ENCODE measurements at places on chromosomes 5 and 9.

DNA sequence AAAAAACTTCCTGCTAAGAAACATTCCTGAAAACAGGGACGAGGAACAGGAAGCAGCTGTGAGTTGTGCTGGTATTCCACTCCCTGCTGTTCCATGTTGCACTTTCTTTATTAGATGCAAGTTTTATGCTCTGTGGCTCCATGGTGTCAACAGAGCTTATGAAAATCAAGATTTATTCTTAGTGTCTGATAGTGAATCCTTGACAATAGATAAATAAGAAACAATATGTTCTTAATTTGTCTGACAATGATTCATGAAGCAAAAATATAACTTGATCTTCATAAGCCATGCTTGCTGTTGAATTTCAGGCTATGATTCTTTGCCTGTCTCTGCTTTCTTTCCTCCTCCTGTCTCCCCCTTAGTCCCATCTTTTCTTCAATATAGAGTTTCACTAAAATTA is 119.6 kb downstream of the DROSHA start:
- no peak for DNase-seq

DNA sequence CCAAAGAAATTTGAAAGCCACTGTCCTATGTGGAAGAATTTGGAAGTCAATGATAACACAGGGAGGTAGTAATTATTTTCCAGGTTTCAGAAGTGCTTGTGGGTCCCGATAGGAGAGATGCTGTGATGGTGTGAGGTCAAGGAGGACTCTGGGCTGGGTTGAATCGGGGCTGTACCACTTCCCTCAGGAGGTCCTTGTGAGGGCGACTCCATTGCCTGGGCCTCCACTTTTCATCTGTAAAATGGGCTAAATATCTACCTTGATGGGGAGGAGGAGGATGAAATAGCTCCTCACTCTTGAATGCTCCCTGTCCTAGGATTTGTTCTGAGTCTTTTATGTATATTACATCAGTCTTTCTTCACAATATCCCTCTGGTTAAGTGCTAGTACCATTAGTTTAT is 59.0 kb downstream of the ROPN1L start:
- DNase-seq = no peak

DNA sequence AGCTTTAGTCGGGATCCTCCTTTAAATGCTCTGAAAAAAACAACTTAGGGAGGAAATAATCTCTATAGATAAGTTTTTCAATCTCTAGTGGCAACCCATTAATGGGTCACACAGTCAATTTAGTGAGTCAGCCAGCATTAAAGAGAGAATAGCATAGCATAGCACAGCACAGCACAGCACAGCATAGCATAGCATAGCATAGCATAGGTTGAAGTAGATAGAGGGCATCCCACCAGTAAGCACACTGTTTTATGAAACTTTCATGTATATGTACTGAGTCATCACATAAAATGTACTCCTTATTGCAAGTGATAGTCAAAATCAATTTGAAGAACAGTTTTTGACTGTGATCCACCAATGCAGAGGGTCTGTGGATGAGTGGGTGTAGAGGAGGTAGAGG is 522.9 kb downstream of the CCDC171 start:
- DNase-seq = no peak

GRCh38 chr5:74685979-74686631 is 1.1 kb downstream of the HEXB start:
- DNase-seq = no peak

GRCh38 chr9:89792189-89793123 is 187.6 kb downstream of the GADD45G start:
- DNase-seq = no peak

GRCh38 chr9:72623156-72623555 is 101.7 kb downstream of the TMC1 start:
- no peak for DNase-seq

GRCh38 chr5:142151436-142152383 is 43.1 kb downstream of the NDFIP1 start:
- peak; percentile 15 for DNase-seq

DNA sequence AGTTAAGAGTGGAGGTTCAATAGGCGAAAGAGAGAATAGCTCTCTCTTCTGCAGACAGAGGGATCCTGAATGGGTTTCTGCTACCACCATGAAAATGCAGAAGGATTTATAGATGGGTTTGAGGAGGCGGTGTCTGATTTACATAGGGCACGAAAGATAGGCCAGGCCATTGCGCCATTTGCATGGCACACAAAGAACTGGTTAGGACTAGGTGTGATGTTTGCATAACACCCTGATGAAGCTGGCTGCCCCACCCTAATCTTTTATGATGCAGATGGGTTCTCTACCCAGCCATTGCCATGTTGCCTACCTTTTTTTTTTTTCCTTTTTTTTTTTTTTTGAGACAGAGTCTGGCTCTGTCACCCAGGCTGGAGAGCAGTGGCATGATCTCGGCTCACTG is 51.4 kb upstream of the PDZD2 start:
- DNase-seq = no peak

- no peak for DNase-seq
These were observed 282.4 kb downstream of the EFNA5 start for GRCh38 chr5:107388141-107388861.

DNA sequence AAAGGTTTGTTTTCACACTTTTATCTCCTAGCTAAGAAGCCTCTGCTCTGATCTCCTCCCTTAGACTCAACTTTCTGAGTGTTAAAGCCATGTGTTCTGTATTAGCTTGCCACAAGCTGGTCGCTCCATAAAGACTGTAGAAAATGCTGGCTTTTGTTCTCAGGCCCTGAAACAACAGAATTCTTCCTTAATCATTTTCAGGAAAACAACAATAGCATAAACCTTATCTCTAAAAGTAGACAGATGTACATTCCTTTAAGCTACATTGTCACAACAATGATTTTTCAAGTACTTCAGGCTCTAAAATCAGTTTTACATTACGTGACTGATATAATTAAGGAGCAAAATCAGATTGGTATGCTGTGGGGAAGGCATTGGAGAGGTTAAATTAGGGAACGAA is 41.9 kb downstream of the VCAN start:
- no peak for DNase-seq

DNA sequence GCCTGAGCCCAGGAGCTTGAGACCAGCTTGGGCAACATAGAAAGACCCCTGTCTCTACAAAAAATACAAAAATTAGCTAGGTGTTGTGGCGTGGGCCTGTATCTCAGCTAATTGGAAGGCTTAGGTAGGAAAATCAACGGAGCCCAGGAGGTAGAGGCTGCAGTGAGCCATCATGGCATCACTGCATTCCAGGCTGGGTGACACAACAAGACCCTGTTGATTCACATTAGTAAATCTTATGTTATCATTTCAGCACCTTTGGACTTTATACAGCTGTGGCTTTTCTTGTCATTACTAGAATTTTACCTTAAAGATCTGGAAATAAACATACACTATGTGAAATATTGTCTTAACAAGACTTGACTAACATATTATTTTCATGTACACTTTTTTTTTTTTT is 185.0 kb downstream of the ZNF608 start:
- DNase-seq = no peak

- no peak for DNase-seq
These were observed 324.4 kb downstream of the PRELID2 start for GRCh38 chr5:145510769-145511168.

DNA sequence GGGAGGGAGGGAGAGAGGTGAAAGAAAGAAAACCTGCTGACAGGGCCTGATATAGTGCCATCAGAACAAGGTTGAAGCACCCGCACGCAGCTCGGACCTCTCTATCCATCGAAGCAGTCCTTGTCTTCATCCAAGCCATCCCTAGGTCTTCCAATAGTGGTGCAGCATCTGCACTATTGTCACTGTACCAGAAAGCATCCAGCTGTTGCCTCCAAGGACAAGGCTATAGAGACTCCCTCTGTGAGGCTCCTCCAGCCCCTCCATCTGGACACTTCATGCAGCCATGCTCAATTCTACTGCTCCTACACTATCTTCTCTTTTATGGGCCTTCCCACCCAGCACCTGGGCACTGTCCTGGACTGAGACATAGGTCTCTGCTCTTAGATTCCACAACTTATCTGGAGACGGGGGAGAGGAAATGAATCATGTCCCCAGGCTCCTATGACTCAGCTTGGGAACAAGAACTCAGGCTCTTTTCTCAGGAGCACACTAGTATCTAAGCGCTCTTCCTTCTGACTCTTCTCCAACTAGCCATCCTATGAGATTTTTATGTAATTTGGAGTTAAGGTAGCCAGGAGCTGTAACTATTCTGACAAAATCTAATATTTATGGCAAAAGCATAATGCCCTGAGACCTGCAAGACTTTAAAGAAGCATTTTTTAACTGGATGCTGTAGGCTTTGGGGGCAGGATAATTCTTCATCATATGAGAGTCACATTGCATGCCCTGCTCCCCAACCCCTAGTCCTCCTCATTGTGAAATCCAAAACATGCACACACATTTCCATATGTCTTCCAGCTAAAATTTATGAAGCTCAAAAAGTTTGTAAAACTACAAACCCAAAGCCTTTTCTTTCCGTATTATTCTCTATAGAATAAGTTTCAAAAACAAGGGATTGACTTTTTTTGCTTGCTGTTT is 446.8 kb downstream of the CCDC171 start:
- DNase-seq = no peak

DNA sequence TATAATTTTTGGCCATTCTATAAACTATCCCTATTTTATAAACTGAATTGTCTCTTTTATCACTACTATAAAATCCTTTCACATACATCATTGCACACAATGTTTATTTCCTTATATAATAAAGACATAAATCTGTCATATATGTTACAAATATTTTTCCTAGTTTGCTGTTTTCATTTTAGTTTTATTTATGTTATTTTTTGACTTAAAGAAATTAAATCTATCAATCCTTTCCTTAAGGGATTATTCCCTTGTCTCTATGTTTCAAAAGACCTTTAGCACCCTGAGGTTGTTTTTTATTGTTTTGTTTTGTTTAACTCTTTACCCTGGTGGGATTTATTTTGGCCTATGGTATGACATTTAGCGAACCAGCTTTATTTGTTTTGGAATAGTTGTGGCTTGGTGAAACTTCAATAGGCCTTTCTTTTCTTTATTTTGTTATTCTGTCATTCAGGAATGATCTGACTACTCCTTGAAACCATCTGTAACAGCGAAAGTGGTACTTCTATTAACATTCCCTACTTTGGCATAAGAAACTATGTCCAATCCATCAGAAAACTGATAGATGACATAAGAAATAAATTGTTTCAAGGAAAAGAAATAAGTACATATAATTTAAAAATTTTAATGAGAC is 125.9 kb downstream of the CEP120 start:
- DNase-seq = no peak

DNA sequence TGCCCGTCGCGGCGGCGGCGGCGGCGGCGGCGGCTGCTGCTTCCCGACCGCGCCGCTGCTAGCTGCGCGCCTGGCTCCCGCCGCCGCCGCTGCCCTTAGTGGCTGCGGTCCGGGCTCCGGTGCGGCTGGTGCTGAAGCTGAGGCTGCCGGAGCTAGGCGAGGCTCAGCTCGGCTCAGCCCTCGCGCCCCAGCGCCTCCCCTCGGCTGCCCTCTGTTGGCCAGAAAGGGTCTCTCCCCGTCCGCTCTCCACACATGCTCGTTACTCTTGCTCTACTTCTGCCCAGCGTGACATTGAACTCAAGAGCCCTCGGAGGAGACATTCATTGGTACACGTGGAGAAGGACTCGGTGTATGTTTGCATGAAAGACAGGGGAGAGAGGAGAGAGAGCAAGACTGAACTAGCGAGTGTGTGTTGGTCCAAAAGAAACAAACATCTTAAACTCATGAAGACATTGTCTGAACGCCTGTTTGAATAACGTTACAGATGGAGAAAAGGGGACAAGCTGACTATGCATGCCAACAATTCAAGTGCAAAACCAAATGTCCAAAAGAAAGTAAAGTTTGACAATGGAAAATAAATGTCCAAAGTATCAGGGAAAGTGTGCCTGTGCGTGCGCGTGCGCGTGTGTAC is at the start of gene HCN1:
HCN1 (minus strand) TSS at position 175 of the 631 bp plus-strand sequence.
- DNase-seq = no peak

DNA sequence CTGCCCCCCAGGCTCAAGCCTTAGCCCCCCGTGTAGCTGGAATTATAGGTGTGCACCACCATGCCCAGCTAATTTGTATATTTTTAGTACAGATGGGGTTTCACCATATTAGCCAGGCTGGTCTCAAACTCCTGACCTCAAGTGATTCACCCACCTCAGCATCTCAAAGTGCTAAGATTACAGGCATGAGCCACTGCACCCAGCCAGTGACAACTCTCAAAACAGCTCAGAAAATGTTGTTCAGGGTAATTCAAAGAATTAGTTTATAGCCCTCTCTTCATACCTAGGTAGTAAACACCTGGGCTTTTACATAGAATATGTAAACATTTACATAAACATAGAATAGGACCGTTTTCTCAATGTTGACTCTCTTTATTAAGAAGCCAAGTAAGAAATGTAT is 168.7 kb downstream of the ENC1 start:
- DNase-seq = no peak

GRCh38 chr5:85204289-85204688 is 819.6 kb upstream of the EDIL3 start:
- no peak for DNase-seq

DNA sequence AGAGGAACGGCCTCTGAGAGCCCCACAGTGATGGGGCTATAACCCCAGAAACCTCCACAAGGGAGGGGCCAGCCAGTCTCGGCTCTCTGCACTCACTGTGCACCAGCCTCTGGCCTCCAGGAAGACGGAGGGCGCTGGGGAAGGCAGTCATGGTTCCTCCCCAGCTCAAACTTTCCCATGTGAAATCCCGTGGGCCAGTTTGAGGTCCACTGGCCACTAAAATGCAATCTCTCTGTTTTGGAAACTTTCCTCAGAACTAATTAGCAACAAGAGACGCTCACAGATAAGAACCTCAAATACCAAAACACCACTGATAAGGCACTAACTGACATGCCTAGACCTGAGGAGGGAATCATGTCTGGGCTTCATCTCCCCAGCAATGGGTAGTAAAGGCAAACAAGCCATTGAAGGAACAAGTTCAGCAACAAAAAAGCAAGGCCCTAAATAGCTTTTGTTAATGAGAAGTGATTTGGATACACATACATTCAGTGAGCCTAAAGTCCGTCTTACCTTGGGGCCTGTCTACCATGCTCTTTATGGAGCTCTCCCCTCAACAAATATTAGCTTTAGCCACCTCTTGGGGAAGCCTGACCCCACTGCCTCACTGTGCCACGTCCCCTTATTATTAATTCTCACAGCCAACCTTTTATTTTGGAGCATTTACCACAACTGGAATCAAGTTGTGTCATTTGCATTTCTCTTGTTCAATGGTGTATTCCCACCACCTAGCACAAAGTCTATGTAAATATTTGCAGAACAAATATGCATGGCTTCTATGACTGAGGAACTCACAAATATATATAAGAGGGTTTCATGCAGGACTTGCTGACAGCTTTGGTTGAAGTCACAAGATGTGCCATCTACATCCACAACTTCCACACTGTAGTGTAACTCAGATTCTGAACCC is 56.1 kb upstream of the GLRX start:
- DNase-seq = no peak

Data from stimulated activated naive CD4-positive, alpha-beta T cell (primary cell).